ENCODE measurements at places on chromosomes 4 and X.

DNA sequence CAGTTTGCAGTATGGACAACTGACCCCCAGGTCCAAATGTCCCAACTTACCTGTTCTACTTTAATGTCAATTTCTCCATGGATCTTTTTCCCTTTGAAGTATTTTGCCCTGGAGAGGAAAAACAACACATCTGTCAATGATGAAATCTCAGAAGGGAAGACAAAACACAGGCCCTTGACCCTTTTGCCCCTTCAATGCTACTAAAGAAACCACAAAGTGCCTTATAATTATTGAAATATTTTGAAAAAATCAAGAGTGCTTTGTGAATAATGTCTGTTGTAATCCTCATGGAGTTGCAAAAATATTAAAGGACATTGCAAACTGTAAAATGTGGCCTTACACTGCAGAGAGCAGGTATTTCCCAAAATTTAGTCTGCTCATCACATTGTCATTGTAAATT lies 12.6 kb downstream of the SYN1 start:
- no peak for DNase-seq

- no peak for DNase-seq
These were observed 118.0 kb downstream of the MANBA start for GRCh38 chr4:102642631-102643298.

- DNase-seq, result no peak
These were observed 4.3 kb downstream of the FAM3A start for GRCh38 chrX:154511761-154512160.

DNA sequence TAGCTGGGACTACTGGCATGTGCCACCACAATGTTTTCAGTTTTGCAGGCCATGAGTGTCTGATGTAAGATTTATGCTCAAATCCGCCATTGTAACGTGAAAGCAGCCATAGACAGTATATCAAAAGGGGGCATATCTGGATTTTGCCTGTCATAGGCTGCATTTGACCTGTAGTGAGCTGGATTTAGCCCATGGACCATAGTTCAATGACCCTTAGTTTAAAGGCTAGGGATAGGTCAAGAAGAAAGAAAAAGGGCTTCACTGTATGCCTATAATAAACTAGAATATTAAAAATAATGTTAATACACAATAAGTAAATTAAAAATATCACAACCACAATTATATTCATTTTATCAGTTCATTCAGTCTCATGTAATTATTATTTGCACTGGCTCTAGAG lies 181.8 kb downstream of the STIM2 start:
- DNase-seq, result no peak

- DNase-seq, result no peak
These were observed 218.5 kb downstream of the GBA3 start for GRCh38 chr4:22911285-22911684.

DNA sequence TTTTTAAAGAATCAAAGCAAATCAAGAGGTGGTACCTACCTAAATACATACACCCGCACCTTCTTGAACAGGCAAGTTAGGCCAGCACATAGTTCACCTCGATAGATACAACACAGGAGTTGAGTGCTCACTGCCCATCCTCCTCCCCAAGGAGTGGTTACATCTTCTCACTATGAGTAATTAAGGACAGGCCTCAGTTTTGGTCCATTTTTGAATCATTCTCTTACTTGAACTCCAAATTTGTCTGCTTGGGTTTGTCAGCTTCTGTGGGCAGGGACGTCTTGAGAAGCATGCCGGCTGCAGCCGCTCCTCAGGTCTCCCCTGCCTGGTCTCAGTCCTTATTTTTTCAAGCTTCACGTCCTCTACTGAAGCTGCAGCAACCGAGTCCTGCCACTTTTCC lies 190.6 kb upstream of the RBPJ start:
- no peak for DNase-seq

All from neural progenitor cell (in vitro differentiated cells).